ENCODE measurements at places on chromosomes 16 and 17.

DNA sequence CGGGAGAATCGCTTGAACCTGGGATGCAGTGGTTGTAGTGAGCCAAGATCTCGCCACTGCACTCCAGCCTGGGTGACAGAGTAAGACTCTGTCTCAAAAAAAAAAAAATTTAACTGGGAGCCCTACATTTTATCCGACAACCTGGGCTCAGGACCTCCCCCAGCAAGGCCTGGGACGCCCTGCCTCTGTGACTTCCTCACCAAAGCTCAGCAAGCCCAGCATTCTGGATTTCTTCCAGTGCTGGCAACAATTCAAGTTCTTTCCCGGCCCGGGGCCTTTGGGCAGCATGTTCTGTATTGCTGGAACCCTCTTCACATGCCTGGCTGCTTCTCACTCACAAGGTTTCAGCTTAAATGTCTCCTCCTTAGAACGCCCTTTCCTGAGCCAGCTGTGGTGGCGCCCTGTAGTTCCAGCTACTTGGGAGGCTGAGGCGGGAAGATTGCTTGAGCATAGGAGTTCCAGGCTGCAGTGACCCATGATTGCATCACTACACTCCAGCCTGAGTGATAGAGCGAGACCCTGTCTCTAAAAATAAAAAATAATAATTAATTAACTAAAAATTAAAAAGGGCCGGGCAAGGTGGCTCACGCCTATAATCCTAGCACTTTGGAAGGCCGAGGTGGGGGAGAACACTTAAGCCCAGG lies 15.9 kb upstream of the MEIOB start:
- DNase-seq: no peak

DNA sequence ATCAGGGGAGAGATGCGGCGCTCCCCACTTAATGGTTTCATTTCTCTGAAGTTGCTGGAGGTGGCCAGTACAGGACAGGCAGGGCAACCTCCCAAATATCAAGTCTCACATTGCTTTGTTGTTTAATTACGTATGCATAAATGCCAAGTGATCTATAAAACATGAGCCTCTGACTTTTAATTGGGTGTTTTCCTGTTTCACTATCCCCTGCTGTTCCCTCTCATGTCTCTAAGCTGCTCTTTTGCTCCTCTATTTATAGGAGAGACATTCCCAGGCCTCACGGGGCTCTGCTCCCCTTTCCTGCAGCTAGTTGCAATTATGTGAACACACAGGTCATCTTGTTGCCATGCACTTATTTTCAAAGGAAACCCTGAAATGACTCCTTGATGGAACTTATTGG lies 1173.5 kb upstream of the GOT2 start:
- no peak for DNase-seq

DNA sequence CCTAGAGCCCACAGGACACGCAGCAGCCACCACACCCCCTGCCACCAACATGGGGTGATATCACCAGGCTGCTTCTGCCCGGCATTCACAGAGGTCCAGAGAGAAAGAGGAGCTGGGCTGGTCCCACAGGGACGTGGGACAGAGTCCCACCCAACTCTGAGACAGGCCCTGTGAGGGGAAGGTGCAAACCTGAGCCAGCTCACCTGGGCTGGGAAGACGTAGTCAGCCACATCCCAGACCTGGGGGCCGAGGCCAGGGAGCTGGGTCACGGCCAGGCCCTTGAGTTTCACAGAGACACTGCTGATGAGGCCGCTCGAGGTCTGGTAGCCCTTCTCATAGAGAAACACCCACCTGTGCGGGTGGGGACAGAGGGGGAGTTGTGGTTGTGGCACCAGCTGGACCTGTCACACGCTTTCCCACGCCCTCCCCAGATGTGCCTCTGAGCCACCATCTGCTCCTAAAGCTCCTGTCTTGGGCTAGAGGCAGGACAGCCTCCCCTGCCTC lies 11.2 kb downstream of the P2RX1 start:
- DNase-seq: no peak

DNA sequence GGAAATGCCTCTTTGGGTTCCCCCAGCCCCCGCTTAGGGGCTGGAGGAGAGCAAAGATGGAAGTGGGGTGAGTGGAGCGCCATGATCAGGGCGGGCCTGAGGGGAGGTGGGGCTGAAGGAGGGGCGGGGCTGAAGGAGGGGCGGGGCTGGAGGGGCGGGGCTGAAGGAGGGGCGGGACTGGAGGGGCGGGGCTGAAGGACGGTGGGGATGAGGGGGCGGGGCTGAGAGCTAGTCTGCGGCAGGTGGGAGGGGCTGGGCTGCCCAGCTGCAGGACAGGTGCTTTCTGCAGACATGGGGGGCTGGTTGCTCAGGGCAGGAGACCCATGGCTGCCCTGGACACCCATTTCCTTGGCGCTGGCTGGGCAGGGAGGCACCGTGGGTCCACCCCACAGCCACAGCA lies 39.1 kb upstream of the PABPN1L start:
- DNase-seq: no peak

DNA sequence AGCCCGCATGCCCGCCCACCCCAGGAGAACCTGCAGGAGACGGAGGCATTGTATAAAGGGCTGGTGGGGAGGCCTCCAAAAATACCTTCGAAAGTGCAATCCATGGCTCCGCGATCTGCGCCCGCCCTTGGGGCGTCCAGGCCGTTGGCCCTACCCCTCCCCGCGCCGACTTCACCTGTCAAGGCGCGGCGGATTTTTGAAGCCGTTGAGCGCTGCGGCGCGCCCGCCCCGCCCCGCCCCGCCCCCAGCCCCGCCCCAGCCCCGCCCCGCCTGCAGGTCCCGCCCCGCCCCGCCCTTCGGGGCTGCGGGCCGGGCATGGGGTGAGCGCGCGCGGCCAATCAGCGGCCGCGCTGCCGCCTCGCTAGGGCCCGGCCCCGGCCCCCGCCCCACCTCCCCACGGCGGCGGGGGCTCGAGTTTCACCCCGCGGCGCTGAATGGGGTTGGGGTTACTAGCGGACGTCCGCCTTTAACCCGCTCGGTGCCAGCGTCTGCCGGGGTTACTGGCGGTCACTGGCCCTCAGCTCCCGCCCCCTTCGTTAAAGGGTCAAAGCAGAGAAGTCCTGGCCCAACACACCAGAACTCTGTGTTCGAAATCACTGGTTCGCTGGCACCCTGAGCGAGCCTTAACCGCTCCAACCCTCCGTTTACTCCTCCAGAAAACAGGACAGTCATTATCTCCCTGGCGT lies 13.2 kb downstream of the SREBF1 start:
- peak; percentile 91 for DNase-seq

- DNase-seq: no peak
Observed at GRCh38 chr16:77711775-77712174, 10.5 kb upstream of the NUDT7 start.

GRCh38 chr16:67283826-67284555 lies 4.7 kb downstream of the PLEKHG4 start:
- DNase-seq: no peak

DNA sequence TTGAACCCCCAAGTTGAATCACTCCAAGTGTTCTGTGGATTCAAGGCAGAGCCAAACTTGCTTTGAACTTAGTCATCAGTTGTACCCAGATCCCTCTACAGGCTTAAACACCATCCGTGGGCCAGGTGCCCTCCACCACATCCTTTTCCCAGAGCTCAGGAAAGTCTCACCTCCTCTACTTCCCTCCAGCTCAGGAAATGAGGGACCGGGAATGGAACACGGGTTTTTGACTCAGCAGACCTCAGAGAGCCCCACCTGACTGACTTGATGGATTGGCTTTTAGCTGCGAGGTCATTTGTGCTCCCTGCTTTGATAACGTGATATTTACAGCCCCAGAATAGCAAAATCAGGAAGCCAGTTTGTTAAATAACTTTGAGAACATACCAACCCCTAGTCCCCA lies 20.1 kb downstream of the GID4 start:
- no peak for DNase-seq

- DNase-seq: no peak
Observed at GRCh38 chr17:67442787-67443624, 65.9 kb downstream of the PITPNC1 start.

- DNase-seq: no peak
Observed at GRCh38 chr17:33210285-33210684, 82.8 kb downstream of the ASIC2 start.

DNA sequence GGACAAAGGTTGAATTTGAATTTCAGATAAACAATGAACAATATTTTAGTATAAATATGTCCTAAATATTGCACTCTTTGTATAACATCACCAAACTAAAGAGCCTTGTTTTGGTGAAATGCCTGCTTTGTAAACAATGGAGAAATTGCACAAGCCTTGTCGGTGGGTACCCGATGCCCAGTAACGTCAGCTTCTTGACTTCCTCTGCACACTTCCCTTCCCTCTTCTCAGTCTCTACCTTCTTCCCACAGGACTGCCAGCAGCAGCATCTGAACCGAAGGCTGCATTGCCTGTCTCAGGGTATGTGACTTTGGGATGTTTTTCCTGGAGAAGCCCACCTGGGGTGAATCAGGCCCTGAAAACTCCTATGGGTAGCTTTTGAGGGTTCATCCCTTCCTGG lies 113.9 kb downstream of the UTP18 start:
- DNase-seq: no peak

DNA sequence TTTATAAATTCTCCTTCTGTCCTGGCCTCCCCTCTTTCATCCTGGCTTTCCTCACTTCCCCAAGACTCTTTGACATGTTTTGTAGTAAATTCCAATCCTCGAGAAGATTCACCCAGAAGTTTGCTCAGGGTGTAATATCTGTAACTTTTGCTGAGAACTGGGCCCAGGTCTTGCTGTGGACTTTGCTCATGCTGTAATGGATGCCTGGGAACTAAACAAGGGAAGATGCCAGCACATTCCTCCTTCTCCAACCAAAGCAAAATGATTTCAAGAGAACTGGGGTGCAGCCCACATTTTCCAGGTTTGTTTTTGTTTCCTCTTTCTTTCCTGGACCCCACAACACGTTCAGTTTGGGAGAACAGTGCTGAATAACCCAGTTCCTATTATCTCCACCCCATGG lies 6.6 kb upstream of the SALL1 start:
- DNase-seq: no peak

- peak; percentile 58 for DNase-seq
Observed at GRCh38 chr17:42682722-42683403, 532 bp downstream of the CNTNAP1 start.

DNA sequence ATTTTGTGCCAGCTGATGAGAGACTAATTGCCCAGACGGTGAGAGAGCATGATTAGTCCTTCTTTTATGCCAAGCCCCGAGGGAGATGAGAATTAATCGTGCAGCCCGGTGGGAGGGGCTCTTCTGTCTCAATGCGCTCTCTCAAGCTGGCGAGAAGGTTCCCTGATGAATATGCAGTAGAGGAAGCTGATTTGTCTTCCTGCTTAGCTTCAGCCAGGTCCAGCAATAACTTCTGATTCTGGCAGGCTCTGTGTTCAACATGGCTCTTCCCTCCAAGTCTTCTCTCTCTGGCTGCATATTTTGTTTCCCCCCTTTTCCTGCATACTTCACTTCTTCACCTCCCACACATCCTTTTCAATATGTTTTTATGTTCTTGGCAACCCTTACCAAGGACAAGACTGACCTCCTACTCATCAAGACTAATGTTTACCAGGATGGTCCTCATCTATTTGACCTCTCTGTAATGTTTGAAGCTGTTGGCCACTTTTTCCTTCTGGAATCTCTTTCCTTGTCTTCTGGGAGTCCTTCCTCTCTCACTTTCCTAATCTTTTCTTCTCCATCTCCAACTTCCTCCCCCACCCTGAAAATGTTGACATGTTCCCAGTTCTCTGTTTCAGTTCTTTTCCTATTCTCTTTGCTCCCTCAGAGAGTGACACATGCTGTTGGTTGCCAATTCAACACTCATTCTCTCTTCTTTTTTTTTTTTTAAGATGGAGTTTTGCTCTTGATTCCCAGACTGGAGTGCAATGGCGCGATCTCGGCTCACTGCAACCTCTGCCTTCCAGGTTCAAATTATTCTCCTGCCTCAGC lies 33.1 kb downstream of the ARL4D start:
- no peak for DNase-seq

DNA sequence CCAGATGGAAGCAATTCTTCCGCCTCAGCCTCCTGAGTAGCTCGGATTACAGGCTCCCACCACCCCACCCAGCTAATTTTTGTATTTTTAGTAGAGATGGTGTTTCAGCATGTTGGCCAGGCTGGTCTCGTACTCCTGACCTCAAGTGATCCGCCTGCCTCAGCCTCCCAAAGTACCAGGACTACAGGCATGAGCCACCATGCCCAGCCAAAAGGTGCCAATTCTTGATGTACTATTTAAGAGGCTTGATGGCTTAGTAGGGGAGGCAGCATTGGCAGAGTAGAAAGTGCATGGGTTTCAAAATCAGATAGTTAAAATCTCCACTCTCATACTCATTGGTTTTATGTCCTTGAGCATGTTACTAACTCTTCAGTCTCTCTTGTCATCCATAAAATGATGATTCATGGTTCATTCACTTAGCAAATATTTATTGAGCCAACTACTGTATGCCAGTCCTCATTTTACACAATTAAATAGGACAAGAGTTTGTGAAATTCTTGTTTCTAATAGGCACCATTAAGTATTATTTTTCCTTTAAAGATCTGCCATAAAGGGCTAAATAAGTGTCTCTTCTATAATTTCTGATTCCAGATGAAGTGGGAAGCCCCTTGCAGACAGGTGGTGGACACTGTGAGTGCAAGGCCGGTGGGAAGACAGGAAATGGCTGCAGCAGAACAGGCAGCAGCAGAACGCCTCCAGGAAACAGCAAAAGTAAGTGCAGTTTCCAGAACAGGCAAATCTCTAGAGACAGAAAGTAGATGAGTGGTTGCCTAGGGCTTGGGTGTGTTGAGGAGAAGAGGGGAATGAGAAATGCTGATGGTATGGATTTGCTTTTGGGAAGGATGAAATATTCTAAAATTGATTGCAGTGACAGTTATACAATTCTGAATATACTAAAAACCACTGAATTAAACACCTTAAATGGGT lies 8.2 kb upstream of the RPL27 start:
- DNase-seq: no peak

GRCh38 chr17:37399265-37399803 lies 7.3 kb downstream of the ACACA start:
- DNase-seq: no peak

GRCh38 chr17:37643869-37644268 lies 623 bp upstream of the DDX52 start:
- no peak for DNase-seq

- no peak for DNase-seq
Observed at GRCh38 chr17:56754523-56755208, 79.1 kb downstream of the C17orf67 start.

DNA sequence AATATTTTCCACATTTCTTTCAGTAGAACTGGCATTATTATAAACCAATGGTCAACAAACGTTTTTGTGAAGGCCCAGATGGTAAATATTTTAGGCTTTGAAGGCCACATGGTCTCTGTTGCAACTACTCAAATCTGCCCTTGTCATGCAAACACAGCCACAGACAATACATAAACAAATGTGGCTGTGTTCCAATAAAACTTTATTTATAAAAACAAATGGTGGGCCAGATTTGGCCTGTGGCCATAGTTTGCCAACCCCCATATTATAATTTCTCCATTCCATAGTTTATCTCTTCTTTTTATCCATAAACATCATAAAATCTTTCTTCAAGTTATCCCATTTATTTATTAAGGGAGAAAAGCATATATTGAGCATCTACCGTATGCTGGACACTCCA lies 98.8 kb downstream of the CDYL2 start:
- DNase-seq: no peak

DNA sequence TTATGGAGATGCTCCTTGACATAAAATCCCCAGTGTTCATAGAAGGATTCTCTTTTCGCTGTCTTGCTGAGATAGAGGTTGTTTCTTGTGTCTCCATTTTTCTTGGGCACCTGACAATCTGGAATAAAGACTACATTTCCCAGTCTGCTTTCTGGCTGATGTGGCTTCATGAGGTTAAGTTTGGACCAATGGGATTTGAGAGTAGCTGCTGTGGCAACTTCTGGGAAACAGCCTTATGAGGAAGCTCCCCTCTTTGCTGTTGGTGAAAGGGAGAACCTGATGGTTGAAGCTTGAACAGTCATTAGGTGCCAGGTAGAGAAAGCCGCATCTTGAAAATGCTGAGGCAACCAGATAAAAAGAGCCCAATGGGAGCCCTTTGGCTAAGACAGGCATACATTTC lies 24.4 kb downstream of the HS3ST4 start:
- no peak for DNase-seq
